T-helper 9 cell (primary cell): ENCODE measurements at places on chromosomes 13 and 19.
A peak's percentile ranks its signal among the peaks of the same experiment; 100 is the strongest.

- no peak for DNase-seq
These were observed 71.5 kb upstream of the GJB6 start for GRCh38 chr13:20303636-20304035.

- DNase-seq: no peak
These were observed 8.8 kb downstream of the PPP2R1A start for GRCh38 chr19:52198678-52199077.

DNA sequence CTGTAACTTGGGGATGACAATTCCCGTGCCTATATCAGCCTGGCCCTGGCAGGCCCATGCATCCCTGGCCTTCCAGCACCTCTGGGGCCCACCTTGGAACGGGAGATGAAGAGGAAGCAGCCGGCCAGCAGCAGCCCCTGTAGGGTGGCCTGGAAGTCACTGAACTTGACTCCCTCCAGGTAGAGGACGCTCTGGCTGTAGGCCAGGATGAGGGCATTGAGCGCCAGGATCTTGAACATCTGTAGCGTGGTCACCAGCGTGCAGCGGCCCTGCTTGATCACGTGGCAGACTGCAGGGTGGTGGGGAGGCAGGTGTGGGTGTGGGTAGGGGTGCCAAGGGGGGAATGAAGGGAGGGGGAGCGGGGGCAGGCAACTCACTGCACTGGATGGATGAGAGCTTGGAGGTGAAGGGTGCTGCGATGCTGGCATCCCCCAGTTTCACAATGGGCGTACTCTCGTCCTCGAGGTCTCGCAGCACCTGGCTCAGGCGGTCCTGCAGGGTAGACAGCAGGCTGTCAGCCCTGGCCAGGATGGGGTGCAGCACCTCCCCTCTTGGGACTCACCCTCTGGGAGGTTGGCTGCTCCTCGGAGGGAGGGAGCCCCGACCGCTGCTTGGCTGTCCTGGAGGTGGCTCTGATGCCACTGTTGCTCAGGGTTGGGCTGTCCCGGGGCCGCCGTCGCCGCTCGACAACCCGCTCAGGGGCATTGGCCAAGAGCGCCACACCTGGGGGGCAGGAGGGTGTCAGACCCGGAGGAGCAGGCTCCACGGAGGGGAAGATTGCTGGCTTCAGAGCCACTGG lies 3.8 kb upstream of the GMIP start:
- DNase-seq: no peak

- DNase-seq: no peak
These were observed 81.3 kb downstream of the TEX29 start for GRCh38 chr13:111401755-111402154.

DNA sequence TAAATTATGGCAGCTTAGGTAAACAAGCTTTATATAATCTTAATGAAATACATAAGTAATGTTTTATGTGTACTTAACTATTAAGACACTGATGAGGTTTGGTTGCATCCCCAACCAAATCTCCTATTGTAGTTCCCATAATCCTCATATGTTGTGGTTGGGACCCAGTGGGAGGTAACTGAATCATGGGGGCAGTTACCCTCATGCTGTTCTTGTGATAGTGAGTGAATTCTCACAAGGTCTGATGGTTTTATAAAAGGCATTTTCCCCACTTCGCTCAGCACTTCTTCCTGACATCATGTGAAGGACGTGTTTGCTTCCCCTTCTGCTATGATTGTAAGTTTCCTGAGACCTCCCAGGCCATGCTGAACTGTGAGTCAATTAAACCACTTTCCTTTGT lies 212.7 kb downstream of the DIAPH3 start:
- no peak for DNase-seq

DNA sequence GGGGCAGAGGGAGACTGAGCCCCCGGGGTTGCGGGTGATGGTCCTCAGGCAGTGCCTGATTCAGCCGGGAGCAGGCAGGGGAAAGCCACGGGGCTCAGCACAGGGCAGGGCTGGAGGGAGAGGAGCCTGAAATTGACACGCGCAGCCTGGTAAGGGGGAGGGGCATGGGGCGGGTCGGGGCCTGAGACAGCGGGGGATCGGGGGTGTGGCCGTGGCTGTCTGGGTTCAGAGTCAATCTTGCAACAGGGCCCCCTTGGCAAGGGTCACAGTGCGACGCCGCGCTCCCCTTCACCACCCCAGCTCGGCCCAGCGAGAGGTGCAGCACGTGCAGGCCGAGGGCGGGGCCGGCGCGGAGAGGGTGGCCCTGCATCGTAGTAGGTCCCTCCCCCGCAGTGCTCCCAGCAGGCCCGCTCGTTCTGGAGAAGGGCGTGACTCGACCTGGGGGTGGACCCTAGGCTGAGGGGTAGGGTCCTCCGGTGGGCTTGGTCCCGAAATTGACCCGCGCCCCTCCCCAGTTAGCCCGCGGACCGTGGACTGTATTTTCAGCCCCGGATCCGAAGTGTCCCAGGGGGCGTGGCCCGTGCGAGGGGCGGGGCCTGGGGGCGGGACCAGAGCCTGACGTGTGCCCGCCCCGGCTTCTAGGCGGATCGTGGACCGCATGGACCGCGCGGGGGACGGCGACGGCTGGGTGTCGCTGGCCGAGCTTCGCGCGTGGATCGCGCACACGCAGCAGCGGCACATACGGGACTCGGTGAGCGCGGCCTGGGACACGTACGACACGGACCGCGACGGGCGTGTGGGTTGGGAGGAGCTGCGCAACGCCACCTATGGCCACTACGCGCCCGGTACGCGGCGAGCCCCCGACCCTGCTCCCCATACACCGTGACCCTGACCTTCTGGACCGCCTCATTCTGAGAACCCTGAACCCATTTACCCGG lies 6.0 kb downstream of the RCN3 start:
- DNase-seq: peak; percentile 86
